ENCODE measurements at places on chromosomes 2 and 18.

GRCh38 chr2:69916106-69916505 lies 1.2 kb downstream of the MXD1 start:
- DNase-seq, result no peak

GRCh38 chr2:15797231-15797938 lies 143.0 kb upstream of the MYCN start:
- peak; percentile 77 for DNase-seq

DNA sequence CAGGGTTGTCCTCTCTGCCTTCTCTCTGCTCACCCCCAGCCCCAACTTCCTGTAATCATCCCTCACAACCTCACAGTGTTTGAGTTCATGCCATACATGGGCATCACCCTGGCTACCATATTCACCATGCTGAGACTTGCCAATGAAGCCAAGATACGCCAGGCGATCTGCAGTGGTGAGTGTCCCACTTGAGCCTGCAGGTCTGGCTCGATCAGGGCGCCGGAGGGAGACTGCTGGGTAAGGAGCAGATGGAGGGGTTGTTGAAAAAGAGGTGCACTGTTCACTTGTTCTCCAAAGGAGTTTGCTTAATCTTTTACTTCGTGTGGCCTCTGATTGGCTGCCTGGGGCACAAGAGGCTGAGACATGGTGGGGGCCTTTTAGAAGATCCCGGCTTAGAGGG lies 14.6 kb downstream of the MROH2A start:
- DNase-seq, result no peak

- no peak for DNase-seq
These were observed 208.4 kb upstream of the SMAD2 start for GRCh38 chr18:48138660-48139430.

GRCh38 chr2:46870051-46870839 lies 45.4 kb downstream of the MCFD2 start:
- DNase-seq, result no peak

- peak; percentile 14 for DNase-seq
These were observed 128.8 kb upstream of the DLX2 start for GRCh38 chr2:172231508-172231907.

- DNase-seq, result no peak
These were observed 51.0 kb downstream of the FARSB start for GRCh38 chr2:222604749-222605515.

- no peak for DNase-seq
These were observed 5.8 kb downstream of the FZD7 start for GRCh38 chr2:202039278-202040078.

DNA sequence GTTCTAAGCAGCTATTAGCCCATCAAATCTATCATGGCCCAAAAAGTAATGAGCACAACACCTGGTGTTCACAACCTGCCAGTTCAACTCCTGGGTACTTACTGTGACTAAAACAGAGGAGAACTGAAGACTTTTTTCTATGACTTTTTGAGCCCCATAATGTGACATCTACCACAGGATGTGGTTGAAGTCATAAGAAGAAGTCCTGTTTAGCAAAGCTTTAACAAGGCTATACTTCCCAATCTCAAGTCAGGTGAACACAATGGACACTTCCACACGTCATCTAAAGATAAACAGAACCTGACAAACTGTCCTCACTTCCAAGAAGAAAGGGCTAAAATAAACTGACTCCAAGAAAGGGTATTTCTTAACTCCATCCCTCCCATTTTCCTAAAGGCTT lies 138.8 kb downstream of the ATAD2B start:
- DNase-seq, result no peak

- no peak for DNase-seq
These were observed 243.0 kb upstream of the CYRIA start for GRCh38 chr2:16908656-16909055.

GRCh38 chr2:78118037-78118436 lies 595.9 kb upstream of the LRRTM4 start:
- no peak for DNase-seq

DNA sequence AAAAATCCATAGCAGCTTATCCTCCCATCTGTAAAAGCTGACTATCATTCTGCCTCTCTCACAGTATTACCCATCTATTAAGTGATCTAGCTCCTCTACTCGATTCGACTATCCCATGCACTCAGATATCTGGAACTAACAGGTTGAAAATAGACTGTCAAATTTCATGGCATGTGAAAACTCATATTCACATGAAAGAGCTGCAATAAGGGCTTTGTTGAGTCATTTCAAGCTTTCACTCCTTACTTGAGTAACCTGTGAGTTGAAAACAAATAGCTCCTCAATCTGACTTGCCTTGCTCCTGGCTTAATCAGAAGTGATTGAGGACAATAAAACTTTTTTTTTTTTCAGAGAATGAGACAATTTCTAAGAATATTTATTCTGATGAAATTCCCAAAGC lies 192.4 kb upstream of the ERBB4 start:
- DNase-seq, result no peak

Measured in H9 (cell line).